Activated CD4-positive, alpha-beta T cell treated with anti-CD3 and anti-CD28 coated beads, Interleukin-2, amount 10 ng/mL, durations not matched to agents 24 days and 14 days (primary cell): ENCODE measurements at places on chromosomes 1 and 21.

DNA sequence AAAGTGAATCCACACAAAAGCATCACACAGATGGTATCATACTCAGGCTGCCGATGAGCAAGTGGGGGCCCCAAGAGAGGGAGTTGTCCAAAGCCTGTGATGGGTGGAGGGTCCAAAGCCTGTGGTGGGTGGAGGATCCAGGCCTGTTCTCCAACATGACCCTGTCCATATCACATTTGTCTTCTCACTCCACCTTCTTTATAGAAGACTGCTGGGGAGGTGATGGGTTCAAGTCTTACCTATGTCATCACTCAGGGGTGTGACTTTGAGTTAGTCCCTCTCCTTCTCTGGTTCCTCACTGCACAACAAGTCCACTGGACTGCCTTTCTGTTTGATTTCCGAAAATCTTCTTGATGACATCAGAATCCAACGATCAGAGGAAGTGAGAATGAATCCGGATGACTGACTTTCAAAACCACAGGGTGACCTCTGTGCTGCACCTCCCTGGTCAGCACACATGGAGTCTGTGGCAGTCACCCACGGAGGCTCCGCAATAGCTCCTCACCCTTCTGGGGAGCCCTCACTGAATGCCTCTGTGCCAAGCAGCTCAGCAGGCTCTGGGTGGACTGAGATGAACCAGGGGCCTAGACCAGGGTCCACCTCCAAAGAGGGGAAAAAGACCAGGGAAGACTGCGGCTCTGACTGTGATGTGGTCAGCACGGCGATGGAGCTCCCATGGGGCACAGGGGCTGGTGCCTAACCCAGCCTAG lies 166.8 kb downstream of the HIVEP3 start:
- H3K4me3 ChIP-seq, result peak overlapping the region; percentile 75
- peaks cover 73% of the 10 kb centered on the region for H3K4me1 ChIP-seq
- peak overlapping the region; percentile 88 for H3K27ac ChIP-seq
- H3K27me3 ChIP-seq, result peaks cover 1% of the 10 kb centered on the region
- peaks cover 2% of the 10 kb centered on the region for H3K36me3 ChIP-seq

- no peak for DNase-seq
- no peak within 1 kb of the TSS for H3K27ac ChIP-seq
- H3K27me3 ChIP-seq, result peaks cover 41% of the 10 kb centered on the region
- H3K4me3 ChIP-seq, result no peak within 1 kb of the TSS
- H3K4me1 ChIP-seq, result no peaks in the 10 kb centered on the region
- no peaks in the 10 kb centered on the region for H3K36me3 ChIP-seq
Observed at GRCh38 chr1:14598498-14599182, at the start of gene KAZN. TSS of gene KAZN (plus strand) at chr1:14598685.

DNA sequence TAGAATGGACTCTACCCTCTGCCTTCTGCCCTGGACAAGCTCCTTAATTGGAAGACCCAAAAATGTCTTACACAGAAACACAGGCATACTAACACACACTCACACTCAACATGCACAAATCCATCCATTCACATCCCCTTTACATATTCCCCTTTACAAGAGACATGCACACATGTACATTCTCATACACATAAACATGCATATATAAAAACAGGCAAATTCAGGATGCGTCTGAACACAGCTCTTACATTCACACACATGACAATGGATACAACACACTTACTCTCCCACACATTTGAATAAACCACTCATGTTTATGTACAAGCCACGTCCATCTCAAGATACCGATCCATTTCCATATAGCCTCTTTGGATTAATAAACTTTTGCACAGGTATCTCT lies 84.4 kb downstream of the HMGB4 start:
- H3K4me1 ChIP-seq, result no peaks in the 10 kb centered on the region
- H3K27ac ChIP-seq, result no peak overlapping the region
- no peaks in the 10 kb centered on the region for H3K36me3 ChIP-seq
- H3K4me3 ChIP-seq, result no peak overlapping the region
- no peak for DNase-seq

- H3K4me1 ChIP-seq, result peaks cover 18% of the 10 kb centered on the region
- H3K27ac ChIP-seq, result no peak overlapping the region
- H3K36me3 ChIP-seq, result peaks cover 5% of the 10 kb centered on the region
Observed at GRCh38 chr21:35333831-35334618, 284.9 kb upstream of the RUNX1 start.

GRCh38 chr1:201140235-201140940 lies 13.4 kb upstream of the ASCL5 start:
- no peaks in the 10 kb centered on the region for H3K27me3 ChIP-seq
- DNase-seq, result no peak
- no peak overlapping the region for H3K27ac ChIP-seq

DNA sequence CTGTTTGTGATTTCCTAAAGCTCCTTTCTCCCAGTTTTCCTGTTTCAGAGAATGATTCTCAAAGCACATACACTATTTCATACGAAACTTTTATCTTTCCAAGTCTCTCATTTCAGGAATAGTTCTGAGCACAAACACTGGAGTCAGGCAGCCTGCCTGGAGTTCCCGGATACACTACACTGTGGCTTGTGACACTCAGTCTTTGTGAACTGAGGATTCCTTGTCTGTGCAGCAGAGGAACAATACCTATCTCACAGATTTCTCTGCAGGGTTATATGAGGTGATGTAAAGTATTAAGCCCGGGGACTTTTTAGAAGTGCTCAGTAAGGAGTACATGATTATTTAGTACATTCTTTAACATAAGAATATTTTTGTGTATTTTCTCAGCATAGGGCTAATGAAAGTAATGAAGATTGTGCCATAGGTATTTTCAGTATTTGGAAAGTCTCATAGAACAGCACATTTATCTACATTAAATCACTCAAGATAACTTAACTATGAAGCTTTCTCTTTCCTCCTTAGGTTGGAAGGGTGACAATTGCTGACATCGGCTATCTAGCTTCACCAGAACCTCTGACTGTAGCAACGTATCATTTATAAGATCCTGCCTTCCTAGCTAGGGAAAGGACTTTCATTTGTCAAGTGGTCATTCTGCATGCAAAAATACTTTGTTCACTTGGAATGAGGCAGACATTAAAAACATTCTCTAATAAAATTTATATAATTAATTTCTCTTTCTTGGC lies 12.9 kb downstream of the GBP2 start:
- peak; percentile 45 for DNase-seq
- H3K27me3 ChIP-seq, result no peaks in the 10 kb centered on the region
- peaks cover 29% of the 10 kb centered on the region for H3K4me1 ChIP-seq
- no peak overlapping the region for H3K27ac ChIP-seq

DNA sequence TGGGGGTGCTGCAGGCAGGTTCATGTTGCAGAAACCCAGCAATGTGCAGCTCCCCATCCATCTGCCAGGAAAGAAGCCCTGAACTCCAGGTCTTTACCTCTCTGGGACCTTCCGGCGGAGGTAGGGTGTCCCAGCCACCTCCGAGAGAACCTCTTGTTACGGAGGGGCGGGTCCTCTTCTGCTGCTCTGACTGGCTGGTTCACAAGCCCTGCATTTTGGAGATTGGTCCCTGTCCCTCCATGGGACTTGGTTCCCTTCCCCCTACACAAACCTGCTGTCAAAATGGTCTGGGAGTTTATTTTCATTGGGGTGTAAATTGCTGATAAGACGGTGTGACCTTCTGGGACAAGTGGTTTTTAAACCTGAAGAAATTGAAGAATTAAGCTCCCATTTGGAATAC lies 8.0 kb upstream of the CELSR2 start:
- no peak for DNase-seq
- H3K4me3 ChIP-seq, result no peak overlapping the region
- peaks cover 6% of the 10 kb centered on the region for H3K4me1 ChIP-seq
- no peak overlapping the region for H3K27ac ChIP-seq

- H3K27ac ChIP-seq, result no peak overlapping the region
- peak overlapping the region; percentile 81 for H3K4me3 ChIP-seq
Observed at GRCh38 chr1:228735871-228736586, 750 bp downstream of the RHOU start.

DNA sequence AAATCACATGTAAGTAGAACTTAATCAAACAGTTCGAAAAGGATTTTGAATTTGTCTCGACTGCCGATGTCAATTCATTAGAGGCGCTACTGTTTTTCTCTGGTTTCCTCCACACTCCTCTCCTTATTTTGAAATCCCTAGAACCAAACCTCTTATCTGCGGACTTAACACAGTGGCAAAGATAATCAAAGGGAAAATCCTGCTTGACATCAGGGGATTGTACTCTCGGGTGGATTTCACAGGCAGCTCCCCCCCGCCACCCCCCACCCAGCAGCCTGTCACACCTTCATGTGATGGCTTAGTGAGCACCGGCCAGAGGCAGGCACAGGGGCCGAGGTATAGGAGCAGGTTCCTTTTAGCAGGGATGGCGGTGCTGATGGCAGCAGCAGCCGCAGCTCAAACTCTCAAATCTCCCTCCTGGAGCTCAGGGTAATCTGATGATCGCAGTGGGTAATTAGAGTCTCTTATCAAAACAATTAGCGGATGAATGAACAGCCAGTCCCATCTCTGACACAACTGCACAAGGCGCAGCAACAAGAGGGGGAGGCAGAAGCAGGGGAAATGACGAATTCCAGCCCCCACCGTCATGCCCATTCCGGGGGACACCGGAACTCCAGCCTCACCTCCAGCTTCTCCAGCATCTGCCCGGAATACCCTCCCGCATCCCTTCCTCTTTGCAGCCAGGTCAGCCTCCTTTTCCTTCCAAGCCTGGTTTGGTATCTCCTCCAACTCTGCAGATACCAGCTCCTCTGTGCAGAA lies 80.3 kb downstream of the SSBP3 start:
- no peaks in the 10 kb centered on the region for H3K27me3 ChIP-seq
- H3K36me3 ChIP-seq, result peaks cover 3% of the 10 kb centered on the region
- peaks cover 27% of the 10 kb centered on the region for H3K4me1 ChIP-seq
- no peak overlapping the region for H3K4me3 ChIP-seq

- DNase-seq, result no peak
- no peak overlapping the region for H3K4me3 ChIP-seq
- peaks cover 4% of the 10 kb centered on the region for H3K27me3 ChIP-seq
- H3K27ac ChIP-seq, result no peak overlapping the region
- H3K4me1 ChIP-seq, result peaks cover 7% of the 10 kb centered on the region
Observed at GRCh38 chr1:8831340-8831739, 13.9 kb upstream of the RERE start.
